CD8-positive, alpha-beta T cell (primary cell): ENCODE measurements at places on chromosomes 5 and 9.
A peak's percentile ranks its signal among the peaks of the same experiment; 100 is the strongest.

- DNase-seq, result no peak
Observed at GRCh38 chr5:170597109-170597751, 93.4 kb downstream of the KCNIP1 start.

GRCh38 chr5:31751610-31752009, 112.7 kb downstream of the PDZD2 start:
- DNase-seq, result no peak

DNA sequence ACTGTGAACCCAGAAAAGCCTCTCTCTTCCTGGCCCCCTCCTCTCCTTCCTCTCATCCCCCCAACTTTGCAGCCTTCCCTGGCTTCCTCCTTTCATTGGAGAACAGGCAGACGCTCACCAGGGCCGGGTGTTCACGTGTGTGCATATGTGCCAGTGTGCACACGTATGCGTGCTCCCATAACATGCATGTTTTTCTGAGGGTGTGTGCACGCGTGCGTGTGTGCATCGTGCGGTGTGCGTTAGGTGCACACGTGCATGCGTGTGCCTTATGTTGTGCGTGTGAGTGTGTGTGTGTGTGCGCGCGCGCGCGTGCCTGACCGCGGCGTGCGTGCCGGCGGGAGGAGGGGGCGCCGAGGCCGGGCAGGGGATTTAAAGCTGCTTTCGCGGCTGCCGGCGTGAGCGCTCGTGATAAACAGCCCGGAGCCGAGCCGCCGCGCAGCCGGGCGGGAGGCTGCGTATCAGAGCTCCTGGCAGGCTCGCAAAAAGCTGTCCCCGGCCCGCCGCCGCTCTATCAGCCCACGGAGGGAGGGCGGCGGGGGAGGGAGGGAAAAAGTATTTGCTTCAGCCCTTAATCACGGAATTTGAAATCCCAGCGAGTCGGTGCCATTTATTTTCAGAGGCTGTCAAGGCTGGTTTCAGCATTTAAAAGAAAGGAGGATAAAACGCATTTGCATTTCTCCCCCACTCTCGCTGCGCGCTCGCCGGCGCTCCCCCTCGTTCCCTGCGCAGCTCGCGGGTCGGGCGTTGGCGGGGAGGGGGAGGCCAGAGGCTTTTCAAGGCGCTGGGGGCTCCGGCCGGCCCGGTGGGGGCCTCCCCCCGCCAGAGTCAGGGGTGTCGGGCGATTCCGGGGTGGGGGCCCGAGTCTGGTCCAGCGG, 183.9 kb downstream of the C9orf50 start:
- DNase-seq, result no peak

- no peak for DNase-seq
Observed at GRCh38 chr9:21680590-21680989, 121.8 kb upstream of the MTAP start.

- DNase-seq, result no peak
Observed at GRCh38 chr5:54882101-54882500, 103.3 kb downstream of the ESM1 start.

DNA sequence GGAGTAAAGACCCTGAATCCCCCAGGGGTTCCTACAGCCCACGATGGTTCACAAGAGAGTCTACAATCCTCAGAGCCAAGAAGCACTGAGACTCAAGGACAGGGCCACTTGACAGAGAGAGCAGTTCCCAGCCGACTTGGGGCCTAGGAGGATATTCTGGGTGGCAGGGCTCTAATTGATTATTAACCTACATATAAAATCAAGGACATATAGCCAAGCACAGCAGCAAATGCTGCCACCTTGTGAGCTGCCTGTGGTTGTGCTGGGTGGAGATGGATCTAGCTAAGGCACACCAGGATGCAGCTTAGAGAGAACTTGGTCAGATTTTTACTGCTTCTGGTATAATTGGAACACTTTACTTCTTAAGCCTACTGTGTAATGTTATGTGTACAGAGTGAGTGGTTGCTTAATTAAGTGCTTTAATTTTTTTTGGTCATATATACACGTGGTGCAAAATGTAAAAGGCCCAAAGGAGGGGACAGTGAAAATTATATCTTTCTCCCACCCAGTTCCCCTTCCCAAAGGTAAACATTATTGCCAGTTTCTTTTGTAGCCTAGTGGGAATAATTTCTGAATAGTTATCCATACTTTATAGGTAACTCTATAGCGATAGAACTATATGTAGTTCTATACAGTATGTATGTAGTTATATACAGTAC, 78.8 kb downstream of the F2RL2 start:
- DNase-seq, result peak; percentile 65

DNA sequence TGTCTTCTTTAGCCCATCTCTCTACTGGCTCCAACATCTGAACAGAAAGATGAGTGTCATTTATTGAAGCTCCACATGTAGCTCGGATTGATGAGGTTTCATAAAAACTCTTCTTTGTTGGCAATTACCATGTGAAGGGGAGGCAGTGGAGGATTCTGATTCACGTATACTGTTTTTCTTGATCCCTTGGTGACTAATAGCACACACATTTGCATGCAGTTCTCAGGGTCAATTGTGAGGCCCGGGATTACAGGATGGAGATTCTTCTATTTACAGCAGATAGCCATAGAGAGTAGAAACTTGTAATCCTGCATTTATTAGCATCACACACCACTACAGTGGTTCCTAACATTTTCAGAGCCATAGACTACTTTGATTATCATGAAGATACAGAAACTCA, 133.2 kb upstream of the MARCHF11 start:
- no peak for DNase-seq

- no peak for DNase-seq
Observed at GRCh38 chr5:21152611-21153010, 1164.6 kb upstream of the CDH18 start.

DNA sequence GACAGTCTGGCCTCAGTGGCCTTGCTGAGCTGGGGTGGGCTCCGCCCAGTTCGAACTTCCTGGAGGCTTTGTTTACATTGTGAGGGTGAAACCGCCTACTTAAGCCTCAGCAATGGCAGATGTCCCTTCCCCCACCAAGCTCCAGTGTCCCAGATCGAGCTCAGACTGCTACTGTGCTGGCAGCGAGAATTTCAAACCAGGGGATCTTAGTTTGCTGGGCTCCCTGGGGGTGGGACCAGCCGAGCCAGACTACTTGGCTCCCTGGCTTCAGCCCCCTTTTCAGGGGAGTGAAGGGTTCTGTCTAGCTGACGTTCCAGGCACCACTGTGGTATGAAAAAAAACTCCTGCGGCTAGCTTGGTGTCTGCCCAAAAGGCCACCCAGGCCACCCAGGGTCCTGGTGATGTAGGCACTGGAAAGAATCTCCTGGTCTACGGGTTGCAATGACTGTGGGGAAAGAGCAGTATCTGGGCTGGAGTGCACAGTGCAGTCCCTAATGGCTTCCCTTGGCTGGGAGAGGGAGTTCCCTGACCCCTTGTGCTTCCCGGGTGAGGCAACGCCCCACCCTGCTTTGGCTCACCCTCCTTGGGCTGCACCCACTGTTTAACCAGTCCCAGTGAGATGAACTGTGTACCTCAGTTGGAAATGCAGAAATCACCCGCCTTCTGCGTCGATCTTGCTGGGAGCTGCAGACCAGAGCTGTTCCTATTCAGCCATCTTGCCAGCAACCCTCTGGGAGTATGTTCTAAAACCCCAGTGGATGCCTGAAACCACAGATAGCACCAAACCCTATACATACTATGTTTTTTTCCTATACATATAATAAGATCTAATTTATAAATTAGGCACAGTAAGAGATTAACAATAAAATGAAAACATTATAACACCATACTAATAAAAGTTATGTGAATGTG, 95.5 kb downstream of the TMEM161B start:
- no peak for DNase-seq

GRCh38 chr5:138975098-138975847, 100.1 kb upstream of the LRRTM2 start:
- DNase-seq, result no peak

- DNase-seq, result peak; percentile 60
Observed at GRCh38 chr9:91423785-91424402, at the start of gene NFIL3. TSS of gene NFIL3 (minus strand) at chr9:91423832. CDS start at chr9:91410734, 13,098 bp downstream.

GRCh38 chr9:75707191-75707590, 183.3 kb upstream of the PCSK5 start:
- no peak for DNase-seq

DNA sequence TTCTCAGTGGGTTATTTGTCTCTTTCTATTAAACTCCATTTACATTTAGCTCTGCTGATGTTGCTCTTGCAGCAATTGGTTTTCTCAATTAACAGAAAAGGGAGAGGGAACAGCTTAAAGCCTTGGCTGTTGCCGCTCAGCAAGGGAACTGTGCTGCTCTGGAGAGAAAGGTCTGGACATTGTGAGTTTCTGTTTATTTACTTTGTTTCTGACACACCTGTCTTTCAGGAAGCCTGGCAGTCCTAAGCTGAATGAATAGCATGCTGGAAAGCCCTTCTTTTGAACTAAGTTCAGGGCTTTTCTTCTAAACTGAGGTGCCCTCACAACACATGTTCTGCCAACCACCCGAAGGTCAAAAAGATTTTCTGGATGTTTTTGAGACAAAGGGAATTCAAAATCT, 491.9 kb downstream of the PDE4D start:
- no peak for DNase-seq

- no peak for DNase-seq
Observed at GRCh38 chr5:2333291-2333690, 418.2 kb downstream of the IRX2 start.

GRCh38 chr9:26296910-26297572, 595.6 kb downstream of the CAAP1 start:
- DNase-seq, result no peak

DNA sequence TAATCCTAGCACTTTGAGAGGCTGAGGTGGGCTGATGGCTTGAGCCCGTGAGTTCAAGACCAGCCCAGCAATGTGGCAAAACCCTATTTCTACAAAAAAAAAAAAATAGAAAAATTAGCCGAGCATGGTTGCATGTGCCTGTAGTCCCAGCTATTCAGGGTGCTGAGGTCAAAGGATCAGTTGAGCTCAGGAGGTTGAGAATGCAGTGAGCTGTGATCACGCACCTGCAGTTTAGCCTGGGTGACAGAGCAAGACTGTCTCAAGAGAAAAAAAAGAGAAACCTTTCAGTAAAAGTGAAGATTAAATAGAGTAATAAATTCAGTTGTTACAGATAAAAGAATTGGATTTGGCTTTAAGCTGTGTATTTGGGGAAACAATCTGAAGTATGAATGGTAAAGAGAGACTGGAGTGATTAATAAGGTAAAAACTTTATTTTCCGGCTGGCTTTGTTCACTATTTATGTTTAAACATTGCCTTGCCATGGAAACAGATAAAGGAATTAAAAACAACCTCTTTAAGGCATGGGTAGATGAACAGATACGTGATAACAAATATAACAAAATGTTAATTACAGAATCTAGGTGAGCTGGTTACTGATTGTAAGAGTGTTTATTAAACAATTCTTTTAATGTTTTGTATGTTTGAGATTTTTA, 56.0 kb upstream of the PCAT7 start:
- no peak for DNase-seq

- DNase-seq, result no peak
Observed at GRCh38 chr9:14354201-14354600, 40.3 kb upstream of the NFIB start.

DNA sequence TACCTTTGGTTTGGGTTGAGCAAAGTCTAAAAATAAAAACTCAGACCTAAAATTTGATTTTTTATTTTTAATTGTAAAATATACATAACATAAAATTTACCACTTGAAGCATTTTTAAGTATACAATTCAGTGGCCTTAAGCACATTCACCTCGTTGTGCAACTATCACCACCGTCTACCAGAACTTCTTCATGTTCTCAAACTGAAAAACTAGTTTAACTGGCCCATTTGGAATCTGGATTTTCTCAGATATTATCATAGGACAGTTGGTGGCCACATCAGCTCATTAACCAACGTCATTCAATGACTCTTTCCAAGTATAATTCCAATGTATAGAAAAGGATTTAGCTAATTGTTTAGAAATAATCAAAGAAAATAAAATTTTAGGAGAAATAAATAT, 319.3 kb downstream of the TLE1 start:
- no peak for DNase-seq

DNA sequence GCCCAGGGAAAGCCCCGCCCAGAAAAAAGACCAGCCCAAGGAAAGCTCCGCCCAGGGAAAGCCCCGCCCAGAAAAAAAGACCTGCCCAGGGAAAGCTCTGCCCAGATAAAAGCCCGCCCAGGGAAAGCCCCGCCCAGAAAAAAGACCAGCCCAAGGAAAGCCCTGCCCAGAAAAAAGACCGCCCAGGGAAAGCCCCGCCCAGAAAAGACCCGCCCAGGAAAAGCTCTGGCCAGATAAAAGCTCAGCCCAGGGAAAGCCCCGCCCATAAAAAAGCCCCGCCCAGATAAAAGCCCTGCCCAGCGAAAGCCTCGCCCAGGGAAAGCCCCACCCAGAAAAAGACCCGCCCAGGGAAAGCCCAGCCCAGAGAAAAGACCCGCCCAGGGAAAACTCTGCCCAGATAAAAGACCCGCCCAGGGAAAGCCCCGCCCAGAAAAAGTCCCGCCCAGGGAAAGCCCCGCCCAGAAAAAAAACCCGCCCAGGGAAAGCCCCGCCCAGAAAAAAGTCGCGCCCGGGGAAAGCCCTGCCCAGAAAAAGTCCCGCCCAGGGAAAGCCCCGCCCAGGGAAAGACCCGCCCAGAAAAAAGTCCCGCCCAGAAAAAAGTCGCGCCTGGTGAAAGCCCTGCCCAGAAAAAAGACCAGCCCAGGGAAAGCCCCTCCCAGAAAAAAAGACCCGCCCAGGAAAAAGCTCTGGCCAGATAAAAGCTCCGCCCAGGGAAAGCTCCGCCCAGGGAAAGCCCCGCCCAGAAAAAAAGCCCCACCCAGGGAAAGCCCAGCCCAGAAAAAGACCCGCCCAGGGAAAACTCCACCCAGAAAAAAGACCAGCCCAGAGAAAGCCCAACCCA, 11.9 kb downstream of the GRIN1 start:
- DNase-seq, result no peak

DNA sequence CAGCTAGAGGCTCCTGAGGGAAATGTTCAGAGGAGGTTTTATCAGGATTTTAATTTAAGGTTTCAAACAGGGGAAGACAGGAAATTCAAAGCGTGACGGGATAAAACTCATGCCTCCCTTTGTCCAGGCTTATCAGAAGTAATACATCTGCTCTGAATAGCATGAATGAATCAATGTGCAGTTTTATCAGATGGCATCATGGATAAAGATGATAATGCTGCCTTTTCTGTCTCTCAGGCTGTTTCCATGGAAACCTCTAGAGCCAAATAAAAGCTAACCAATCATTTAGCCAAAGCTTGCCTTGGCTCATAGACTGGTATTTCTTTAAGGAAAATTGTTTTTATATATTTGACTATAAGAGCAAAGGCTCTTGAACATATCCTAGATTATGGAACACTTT, 16.4 kb downstream of the MFAP3 start:
- DNase-seq, result no peak

GRCh38 chr5:38707352-38708210, 138.2 kb upstream of the OSMR start:
- DNase-seq, result no peak
